ENCODE measurements at places on chromosomes 3 and 15.

GRCh38 chr3:101383156-101383575 lies 62.8 kb upstream of the IMPG2 start:
- no peak for DNase-seq

- DNase-seq = no peak
These were observed 28.3 kb downstream of the ST8SIA2 start for GRCh38 chr15:92421976-92422375.

- no peak for DNase-seq
These were observed 4.4 kb upstream of the PPP1R14D start for GRCh38 chr15:40832903-40833302.

- no peak for DNase-seq
These were observed 38.2 kb upstream of the UBE2E1 start for GRCh38 chr3:23767546-23767945.

GRCh38 chr15:69497667-69498066 lies 45.0 kb downstream of the RPLP1 start:
- DNase-seq = no peak
